NCI-H146 (cell line): ENCODE measurements at places on chromosomes 5 and 9.

DNA sequence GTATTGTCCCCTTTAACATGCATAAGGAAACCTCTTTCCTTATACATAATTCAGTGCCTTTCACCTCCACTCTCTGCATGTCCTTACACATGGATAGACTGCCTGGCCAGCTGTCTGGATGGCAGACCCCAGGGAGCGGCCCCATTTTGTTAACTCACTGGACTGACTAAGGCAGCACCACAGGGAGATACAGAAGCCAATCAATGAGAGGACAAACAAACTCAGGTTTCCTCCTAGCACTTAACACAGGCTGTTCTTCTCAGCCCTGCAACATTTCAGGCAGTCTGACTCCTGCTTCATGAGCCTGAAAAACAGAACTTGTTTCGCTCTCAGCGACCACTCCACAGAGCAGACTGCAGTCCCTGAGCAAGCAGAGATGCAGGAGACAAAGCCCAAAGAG, 135.4 kb upstream of the RASEF start:
- DNase-seq = peak; percentile 71

GRCh38 chr5:173089581-173089980, 33.4 kb downstream of the CREBRF start:
- DNase-seq = no peak

DNA sequence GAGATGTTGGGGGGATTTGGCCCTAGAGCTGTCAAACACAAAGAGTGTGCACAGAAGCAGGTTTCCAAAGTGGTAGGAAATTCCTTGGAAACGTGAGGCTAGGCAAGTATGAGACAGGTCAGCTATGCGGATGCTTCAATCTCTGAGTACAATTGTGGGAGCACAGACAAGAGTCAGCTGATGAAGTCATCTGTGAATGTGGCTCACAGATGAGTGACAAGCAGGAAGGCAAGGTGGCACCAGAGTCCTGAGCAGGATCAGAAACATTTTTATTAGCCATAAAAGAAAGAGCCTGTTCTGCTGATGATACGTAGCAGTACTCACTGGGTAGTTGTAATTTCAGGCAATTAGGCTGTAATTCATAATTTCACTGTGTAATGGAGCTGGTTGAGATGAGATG, 117.0 kb downstream of the DCP2 start:
- DNase-seq = no peak

DNA sequence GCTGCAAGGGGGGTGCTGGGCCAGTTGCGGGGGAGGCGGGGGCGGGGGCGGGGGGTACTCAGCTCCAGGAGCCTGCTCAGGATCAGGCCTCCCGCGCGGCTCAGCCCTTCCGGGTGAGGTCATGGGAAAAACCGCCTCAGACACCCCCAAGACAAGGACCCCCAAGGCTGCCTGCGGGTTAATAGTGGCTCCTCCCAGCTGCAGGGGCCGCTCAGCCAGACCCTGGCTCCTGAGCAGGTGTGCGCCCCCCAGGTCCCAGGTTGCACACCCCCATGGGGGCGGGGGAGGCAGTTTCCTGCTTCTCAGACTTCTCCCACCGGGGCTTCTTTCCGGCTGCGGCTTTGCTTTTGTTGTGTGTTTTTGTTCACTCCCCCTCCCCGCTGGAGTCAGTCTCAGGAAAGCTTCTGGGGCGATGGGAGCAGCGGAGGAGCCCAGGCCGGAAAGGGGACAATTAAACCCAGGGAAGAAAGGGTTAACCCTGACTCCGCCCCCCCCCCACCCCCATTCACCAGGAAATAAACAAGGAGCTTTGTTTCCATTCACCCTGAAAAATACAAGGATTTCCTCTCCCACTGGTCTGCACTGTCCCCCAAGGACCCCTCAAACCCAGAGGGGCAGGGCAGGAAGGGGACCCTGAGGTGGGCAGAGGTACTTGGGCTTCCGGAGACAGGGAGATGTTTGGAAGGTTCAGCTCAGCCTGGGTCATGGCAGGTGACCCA, 42.3 kb upstream of the NOTCH1 start:
- no peak for DNase-seq

GRCh38 chr5:68149189-68149588, 66.4 kb upstream of the PIK3R1 start:
- no peak for DNase-seq

GRCh38 chr5:140356853-140357725, 2.9 kb upstream of the SLC4A9 start:
- no peak for DNase-seq

DNA sequence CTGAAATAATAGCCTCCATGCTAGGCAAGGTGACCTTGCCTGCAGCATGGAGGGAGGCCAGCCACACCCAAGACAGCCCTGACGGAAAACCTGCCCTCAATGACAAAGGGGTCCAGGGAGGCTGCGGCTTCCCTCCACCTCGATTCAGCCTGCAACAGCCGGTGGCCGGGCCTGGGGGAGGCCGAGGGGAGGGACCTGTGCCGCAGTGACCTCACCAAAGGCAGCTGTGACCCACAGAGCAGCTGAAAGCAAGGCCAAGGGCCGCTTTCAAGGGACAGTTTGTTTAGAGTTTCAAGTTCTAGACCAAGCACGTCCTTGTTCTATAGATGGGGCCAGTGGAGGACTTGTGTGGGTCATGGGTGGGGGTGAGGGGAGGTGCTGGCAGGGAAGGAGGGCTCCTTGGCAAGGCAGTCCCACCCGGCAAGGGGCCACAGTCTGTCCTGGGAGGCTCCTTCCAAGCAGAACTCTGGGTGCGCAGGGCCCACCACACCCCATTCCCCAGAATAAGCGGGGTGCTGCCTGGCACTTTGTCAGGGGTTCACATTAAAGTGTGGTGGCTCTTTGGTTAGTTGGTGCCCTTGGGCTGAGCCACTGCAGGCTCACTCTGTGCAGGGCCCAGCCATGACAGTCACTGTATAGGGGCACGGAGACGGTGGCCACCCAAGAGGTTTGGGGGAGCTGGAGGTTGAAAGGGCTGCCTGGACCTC, 226.5 kb downstream of the FANCC start:
- DNase-seq = no peak

DNA sequence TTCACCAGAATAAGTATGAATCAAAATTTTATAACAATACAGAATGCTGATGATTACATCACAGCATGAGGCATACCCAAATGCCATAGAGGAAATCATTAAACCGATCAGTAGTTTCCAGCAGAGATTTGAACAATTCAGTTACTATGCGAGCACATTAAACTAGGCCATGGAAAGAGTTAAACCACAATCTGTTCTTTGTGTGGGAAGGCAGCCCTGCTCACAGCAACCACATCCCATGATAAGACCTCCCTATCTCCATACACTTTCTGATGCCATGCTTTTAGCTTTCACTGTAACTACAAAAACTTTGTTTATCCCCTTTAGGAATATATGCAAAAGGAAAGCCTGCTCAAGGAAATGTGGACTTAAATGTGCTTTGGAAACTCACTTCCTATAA, 4.5 kb downstream of the NFIB start:
- no peak for DNase-seq

DNA sequence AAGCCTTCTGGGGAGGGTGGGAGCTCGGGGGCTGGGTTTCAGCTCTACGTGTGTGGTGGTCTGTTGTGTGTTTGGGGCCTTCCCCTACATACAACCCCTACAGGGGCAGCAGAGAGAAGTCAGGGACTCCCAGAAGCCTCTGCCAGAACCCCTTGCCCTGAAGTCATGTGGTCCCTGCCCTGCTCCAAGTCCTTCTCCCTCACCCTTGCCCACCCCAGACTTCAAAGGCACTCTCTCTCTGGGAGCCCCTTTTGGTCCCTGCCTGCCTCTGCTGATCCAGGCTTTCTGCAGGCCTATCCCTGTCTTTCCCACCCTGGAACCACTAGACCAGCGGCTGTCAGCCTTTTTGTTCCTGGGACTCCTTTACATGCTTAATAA, 61.1 kb upstream of the PSD2 start:
- DNase-seq = no peak

DNA sequence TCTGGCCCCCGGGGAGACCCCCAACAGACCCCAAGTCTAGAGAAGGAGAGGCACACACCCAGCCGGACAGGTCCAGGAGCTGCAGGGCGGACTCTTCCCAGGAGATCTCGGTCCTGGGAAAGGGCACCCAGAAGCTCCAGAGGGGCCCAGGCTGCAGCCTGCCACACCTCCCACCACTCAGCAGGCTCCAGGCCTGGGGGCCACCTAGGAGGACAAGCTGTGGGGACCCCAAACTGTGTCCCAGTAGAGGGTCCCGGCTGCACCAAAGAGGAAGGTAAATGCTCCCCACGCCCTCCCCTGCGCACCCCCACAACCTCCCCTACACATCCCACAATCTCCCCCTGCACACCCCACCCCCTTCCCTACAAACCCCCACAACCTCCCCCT, 48.5 kb downstream of the PLEKHG4B start:
- no peak for DNase-seq

- DNase-seq = no peak
Measured at GRCh38 chr9:10054456-10054855, 558.3 kb downstream of the PTPRD start.
